H1 (cell line): ENCODE measurements at places on chromosomes 16 and 17. TPM values are rescaled to one million over a fixed set of nuclear protein-coding genes. Genes with fewer than 3 reads are reported as not detected.

The ORMDL3 gene
- polyA plus RNA-seq: 108 and 168 TPM in 2 replicates

GRCh38 chr17:82103553-82104451 lies 5.8 kb upstream of the FASN start:
- DNase-seq: no peak

DNA sequence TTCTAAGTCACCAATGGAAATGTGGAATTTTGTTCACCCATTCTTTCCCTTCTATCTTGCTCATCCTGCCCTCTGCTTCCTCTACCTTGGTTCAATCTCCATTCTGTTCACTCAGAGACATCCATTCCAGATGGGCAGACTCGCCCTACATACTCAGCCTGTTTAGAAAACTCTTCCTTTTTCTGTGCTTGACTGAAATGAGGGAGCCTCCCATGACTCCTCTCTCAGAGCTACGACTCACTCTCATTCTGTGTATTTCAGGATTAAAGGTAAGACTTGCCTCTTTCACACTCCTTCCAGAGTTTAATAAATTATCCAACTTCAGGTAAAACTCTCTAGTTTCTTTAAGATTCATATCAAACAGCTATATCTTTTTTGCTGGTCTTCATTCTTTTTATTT lies 182.8 kb downstream of the HS3ST3A1 start:
- no peak for DNase-seq

DNA sequence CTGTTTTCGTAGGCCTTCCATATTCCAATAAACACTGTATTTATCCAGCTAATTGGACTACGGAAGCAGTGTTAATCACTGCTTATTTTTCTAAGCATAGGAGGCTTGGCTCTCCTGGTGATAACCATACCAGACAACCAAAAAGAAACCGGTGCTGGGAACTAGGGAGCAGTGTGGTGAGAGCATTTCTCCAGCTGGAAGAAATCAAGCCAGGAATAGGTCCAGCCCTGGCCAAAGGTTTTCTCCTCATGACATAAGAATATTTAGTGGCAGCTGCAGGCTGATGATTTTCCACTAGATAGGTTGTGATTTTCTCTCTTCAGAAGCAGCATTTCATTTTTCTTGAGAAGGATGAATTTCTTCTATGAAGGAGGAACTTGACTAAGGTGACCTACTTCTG lies 141.5 kb downstream of the TRIM37 start:
- DNase-seq: no peak

The SGCA gene
- polyA plus RNA-seq: 0.12 and 0.36 TPM in 2 replicates

The TMEM114 gene
- polyA plus RNA-seq: 2.9 and 5.4 TPM in 2 replicates

The CDH15 gene
- 0.50 and 0.60 TPM in 2 replicates for polyA plus RNA-seq

DNA sequence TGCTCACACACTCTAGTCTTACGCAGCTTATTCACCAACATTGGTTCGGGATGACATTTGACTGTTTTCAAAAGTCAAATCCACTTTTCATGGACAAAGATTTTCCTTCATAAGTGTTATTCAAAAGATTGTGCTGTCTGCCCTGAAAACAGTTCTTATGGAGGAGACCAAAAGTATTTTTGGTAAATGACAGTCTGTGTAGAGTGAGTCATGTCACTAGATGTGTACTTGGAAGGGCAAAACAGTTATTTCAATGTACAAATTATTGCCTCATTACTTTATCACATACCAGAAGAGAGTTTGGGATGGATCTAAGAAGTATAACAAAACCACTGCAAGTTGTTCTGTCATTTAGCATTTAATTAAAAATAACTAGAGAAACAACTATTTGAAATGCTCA lies 265.6 kb downstream of the CDH13 start:
- no peak for DNase-seq

DNA sequence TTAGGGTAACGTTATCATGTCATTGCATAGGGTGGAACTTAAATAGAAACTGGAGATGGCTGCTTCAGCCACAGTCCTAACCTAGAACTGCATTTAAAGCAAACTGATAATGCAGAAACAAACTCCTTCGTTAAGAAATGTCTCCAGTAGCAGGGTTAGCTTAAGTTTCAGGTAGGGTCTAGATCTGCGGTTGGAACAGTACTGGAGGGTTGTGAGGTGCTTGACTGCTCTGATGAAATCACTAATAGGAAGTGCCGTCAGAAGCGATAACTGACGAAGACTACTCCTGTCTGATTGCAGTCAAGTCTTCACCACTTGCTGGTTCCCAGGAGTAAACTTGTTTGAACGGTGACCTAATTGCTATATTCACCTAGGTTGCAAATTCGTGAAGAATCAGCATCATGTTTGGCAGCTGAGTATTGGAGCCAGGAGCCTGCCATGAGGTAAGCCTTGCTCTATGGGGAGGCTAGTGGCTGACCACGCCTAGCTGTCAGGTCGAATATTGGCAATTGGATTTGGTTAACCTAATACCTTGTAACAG lies 24.5 kb downstream of the TRPV2 start:
- no peak for DNase-seq

DNA sequence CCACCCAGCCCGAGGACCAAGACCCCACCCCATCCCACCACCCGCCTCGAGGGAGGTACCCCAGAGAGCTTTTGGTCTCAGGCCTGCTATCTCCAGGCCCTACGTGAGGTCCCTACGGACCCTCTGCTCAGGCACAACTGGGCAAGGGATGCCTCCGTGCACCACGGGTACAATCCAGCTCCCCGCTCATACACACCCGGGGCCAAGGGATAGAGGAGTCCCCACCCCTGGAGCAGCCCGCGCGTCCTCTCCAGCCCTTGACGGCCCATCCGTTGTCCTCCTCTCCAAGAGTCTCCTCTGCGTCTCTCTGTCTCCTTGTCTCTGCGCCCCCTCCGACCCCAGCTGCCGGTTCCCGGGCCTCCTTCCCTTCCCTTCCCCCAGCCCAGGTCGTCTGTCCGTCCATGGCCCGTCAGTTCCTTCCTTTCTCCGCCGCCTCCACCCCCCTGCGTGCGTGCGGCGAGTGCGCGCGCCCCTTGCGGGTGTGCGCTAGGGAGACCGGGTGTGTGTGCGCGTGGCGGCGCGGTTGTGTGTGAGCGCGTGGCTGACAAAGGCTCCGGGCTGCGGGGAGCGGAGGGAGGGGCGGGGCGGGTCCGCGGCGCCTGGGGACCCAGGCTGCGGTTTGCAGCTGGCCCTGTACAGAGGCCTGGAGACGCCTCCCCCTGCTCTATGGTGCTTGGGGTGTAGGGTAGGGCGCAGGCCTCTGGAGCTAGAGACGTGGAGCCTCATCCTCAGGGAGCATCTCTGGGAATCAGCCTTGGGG lies 930 bp downstream of the SPNS2 start:
- DNase-seq: no peak

The OR3A3 gene
- not detected in 2 replicates for polyA plus RNA-seq

- no peak for DNase-seq
Measured at GRCh38 chr16:20866801-20867200, 33.4 kb downstream of the DCUN1D3 start.

GRCh38 chr16:84617041-84617790 lies 662 bp downstream of the COTL1 start:
- DNase-seq: no peak

DNA sequence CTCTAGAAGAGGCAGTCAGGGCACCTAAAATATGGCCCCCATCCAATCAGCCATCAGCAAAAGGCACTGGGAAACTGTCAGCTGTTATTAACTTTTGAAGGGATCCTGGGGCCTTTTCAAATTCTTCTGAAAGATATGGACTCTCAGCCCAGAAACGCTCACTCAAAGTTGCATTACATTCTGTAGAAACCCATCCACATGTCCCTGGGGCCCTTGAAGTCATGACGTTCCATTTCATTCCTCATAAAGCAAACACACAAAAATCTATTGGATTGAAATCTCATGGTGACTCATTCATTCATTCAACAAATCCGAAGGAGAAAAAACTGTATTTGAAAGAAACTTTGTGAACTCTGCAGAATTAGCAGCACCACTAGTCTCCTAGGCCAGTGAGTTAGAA lies 215.3 kb downstream of the C16orf95 start:
- no peak for DNase-seq

- no peak for DNase-seq
Measured at GRCh38 chr16:84194018-84194417, 3.1 kb downstream of the ADAD2 start.

DNA sequence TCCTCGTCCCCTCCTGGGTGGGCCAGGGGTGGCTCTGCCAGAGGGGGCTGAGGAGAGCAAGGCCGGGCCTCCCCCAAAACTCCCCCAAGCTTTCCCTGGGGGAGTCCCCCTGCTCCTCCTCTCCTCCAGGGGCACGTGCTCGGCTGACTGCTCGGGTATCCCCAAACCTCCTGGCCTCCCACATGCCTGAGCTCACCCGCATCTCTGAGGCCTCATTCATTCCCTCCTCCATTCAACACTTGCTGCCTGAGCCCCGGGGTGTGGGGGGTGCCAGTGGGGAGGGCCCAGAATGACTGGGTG lies 83.1 kb downstream of the RTN4RL1 start:
- no peak for DNase-seq

The HSD3B7 gene
- 6.6 and 9.8 TPM in 2 replicates for polyA plus RNA-seq

DNA sequence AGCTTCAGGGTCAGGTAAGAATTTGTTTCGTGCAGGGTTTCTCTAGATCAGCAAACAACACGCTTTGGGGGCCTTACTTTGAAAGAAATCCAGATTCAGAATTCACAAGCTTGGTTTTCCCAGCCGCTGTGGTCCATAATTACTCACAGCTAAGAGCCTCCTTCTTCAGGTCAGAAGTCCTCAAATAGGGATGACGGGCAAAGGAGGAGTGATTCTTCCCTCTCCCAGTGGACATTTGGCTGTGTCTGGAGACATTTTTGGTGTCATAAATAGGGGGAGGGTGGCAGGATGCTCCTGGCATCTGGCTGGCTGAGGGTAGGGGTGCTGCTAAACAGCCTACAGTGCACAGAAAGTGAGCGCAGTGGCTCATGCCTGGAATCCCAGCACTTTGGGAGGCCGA lies 48.6 kb upstream of the USP7 start:
- DNase-seq: no peak

The CIITA gene
- polyA plus RNA-seq: 0.16 and 0.17 TPM in 2 replicates

DNA sequence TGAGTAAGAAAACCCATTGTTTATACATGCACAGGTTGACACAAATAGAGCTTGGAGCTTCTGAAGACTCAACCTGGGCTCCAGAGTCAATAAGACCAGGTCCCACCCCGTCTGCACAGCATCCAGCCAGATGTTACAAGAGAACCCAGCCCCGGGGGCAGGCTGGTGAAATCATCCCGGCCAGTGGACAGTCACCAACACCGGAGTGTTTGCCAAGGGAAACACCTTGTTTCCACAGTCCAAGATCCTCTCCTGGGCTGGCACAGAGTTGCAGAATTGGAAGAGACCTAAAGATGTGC lies 90.3 kb downstream of the RAB11FIP4 start:
- no peak for DNase-seq

DNA sequence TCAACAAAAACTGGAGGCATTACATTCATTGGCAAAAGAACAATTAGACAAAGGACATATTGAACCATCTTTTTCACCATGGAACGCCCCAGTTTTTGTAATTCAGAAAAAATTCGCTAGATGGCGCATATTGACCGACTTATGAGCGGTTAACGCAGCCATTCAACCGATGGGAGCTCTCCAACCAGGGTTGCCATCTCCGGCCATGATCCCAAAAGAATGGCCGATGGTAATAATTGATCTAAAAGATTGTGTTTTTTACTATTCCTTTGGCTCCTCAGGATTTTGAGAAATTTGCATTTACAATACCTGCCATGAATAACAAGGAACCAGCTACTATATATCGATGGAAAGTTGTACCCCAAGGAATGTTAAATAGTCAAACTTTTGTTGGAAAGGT lies 21.4 kb downstream of the ALOX15B start:
- no peak for DNase-seq

GRCh38 chr17:79975498-79976134 lies 60.1 kb downstream of the TBC1D16 start:
- no peak for DNase-seq

DNA sequence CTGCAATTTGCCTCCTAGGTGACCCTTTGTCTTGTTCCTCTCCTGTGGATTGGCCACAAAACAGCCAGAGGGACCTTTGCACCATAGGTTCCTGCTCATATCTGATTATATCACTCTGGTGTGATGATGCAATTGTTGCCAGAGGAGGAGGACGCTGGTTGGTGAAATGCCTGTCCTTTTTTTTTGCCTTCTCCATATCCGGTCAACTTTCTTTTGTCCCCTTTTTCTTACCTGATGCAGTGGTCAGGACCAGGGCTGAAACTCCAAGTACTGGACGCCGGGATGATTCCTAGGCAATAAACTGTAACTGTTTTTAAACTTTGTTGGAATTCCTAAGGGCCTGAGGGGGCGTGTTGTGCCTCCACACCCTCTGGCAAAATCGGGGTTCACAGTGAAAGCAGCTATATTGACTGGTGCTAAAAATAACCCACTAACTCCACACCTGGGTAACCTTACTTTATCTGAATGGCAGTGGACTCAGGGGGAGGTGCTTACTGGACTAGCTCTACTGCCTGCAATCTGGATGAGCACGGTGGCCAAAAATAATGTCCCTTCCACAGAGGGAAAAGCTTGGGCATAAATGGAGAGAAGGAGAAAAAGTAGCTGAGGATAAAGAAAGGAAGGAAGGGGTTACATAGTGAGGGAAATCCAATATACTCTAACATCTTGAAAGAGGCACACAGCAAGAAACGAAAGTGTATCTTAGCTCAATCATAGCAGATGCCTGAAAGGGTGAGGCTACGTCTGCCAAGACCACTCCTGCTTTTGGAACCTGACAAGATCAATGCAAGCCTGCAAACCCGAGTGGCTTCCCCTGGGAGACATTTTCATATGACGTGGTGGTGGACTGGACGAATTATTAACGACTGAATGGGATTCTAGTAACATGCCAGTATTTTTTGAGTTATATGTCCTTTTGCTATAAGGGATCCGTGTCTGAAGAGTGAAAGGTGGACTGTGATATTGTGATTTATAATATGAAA lies 28.4 kb upstream of the ZNF423 start:
- no peak for DNase-seq

DNA sequence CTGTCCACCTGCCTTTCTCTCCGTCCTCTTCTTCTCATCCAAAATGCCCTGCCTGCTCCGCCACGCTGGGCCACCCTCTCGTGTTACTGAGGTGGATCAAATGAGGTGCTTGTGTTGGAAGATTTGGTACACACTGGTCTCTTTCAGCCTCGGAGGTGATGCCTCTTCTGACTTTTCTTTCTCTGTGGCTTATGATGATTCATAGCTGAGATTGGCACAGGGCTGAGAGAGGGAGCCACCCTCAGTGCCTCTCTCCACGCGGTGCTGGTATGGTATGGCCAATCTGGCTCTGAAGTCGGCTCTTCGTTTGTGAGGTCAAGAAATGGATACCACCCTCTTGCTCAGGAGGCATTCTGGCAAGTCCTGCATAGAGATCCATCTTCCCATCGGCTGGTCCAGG lies 82.4 kb downstream of the PLCG2 start:
- no peak for DNase-seq

The PRKCA gene
- 5.8 TPM in 2 replicates for polyA plus RNA-seq

DNA sequence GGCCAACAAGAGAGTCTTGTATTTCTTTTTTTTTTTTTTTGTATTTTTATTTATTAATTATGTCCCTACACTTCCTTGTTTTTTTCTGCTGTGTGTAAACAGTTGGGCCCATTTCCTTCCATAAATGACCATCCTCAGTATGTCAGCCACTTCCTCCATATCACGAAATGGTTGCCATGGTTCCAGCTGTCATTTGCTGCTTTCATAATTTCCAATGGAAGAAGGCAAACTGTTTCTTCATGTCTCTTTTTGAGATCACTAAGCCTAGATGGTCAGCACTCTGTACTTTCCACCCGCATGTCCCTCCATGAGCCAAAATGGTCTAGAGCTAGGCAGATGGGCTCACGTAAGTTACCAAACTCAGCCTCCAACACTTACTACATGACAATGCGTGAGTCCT lies 133.5 kb upstream of the FOXF1 start:
- DNase-seq: no peak

The GJD3 gene
- 0.53 and 0.58 TPM in 2 replicates for polyA plus RNA-seq

The DBNDD1 gene
- 92.6 and 128 TPM in 2 replicates for polyA plus RNA-seq

- no peak for DNase-seq
Measured at GRCh38 chr17:9294661-9295210, 273.4 kb downstream of the NTN1 start.
